ENCODE measurements at places on chromosomes 6 and 20.

DNA sequence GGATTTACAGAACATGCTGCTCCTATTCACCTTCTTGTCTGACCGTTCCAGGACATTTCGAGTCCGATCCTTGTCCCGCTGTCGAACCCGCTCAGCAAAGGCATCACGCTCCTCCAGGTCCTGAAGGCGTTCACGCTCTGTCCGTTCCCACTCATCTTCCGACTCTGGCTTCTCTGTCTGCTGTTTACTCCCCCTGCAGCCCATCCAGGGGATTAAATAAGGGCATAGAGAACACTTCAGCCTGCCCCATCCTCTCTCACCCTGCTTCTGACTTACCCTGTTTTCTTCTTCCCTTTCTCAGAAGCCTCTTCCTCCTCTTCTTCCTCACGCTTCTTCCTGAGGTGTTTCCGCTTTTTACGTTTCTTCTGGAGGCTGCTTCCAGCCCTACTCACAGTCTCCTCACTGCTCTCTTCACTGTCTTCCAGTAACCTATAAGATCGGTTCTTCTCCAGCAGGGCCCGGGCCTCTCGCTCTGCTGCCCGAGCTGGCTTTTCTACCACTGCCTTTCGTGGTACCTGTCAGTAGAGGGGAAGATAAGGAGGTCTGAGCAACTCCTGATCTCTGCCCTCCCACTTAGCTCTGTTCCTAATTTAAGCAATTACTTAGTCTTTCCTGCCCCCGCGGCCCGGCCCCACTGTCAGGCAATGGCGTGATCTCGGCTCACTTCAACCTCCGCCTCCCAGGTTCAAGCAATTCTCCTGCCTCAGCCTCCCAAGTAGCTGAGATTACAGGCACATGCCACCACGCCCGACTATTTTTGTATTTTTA, 1.9 kb downstream of the DHX16 start:
- no peak for DNase-seq

- no peak for DNase-seq
These were observed 213.2 kb upstream of the MANEA start for GRCh38 chr6:95364016-95364604.

GRCh38 chr6:118419448-118420394, 128.4 kb upstream of the PLN start:
- no peak for DNase-seq

GRCh38 chr6:15336900-15337560, 91.2 kb downstream of the JARID2 start:
- no peak for DNase-seq

DNA sequence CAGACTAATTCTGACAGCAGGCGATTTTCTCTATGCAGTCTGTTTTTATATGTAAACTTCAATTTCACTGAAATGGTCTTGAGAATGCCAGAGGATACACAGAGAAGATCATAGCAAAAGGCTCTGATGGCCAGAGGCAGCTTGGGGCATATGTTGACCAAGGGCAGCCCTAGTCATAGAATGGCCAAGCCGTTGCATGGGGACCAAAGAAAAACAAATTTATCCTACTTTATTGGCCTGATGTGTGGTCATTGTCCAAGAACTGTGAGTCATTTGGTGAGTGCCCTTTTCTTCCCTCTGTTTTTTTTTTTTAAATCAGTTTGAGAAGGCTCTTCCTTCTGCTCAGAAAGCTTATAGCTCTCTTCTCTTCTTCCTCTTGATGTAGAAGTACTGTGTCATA, 5.8 kb downstream of the HDGFL1 start:
- no peak for DNase-seq

DNA sequence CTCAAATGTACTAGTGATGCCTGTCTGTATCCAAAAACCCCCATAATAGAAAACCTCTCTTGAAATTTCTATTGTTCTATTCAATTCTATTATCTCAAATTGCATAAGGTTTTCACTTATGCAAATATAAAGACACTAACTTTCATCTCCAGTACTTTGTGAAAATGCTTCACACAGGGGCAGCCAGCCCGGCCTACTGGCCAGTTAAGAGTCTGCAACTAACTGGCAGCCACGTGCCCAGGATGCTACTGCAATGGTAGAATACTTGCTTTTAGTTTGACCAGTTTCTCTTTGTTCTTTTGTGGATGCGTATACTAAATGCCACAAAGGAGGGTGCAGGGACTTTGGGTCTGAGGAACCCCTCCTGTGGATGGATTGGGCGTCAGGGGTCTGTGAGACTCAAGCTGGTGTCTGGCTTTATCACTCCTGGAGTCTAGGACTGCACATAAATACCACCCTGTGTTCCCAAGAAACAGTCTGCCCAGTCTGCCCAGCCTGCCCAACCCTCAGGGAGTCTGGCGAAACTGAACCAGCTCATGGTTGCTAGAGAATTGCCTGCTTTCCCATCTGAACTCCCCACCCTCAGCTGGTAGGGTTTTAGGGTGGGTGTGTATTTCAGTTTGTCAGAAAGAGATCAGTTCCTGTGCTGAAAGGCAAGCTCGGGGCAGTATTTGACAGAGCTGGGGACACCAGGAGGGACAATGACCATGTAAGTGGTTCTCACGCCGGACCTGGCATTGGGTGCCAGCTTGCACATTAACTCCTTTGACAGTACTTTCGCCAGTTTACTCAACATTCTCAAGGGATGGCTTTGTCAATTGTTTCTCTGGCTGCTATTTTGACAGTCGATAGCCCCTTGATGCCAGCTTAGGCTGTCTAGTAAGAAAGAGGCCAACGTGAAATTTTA, 558.2 kb upstream of the JAG1 start:
- DNase-seq, result no peak

GRCh38 chr6:146878952-146879340, 280.2 kb downstream of the ADGB start:
- no peak for DNase-seq

- DNase-seq, result no peak
These were observed 17.2 kb upstream of the LRRN4 start for GRCh38 chr20:6070829-6071695.

DNA sequence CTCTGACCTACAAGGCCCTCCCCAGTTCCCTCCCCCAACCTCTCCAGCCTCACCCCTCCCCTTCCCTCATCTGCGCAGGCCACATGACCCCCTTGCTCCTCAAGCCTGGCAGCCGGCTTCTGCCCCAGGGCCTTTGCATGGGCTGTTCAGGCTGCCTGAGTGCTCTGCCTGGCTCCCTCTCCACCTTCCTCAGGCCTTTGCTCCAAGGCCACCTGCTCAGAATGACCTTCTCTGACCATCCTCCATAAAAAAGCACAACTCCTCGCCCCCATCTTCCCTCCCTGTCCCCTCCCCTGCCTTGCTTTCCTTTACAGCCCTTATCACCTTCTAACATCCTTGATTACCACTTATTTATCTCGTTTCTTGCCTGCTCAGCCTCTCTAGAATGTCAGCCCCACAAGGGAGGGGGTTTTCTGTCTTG, 38.7 kb downstream of the SPDEF start:
- no peak for DNase-seq

DNA sequence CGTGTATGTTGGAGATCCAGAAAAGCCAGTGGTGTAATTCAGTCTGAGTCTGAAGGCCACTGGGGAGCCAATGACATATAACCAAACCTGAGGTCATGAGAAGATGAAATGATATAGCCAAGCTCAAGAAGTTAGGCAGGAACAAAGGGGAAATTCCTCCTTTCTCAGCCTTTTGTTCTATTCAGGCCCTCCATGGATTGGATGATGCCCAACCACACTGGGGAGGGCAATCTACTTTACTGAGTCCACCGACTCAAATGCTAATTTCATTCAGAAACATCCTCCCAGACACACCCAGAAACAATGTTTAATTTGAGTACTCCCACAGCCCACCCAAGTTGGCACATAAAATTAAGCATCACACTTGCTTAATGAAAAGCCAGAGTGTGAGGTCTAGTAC, 183.6 kb downstream of the GJA1 start:
- no peak for DNase-seq

DNA sequence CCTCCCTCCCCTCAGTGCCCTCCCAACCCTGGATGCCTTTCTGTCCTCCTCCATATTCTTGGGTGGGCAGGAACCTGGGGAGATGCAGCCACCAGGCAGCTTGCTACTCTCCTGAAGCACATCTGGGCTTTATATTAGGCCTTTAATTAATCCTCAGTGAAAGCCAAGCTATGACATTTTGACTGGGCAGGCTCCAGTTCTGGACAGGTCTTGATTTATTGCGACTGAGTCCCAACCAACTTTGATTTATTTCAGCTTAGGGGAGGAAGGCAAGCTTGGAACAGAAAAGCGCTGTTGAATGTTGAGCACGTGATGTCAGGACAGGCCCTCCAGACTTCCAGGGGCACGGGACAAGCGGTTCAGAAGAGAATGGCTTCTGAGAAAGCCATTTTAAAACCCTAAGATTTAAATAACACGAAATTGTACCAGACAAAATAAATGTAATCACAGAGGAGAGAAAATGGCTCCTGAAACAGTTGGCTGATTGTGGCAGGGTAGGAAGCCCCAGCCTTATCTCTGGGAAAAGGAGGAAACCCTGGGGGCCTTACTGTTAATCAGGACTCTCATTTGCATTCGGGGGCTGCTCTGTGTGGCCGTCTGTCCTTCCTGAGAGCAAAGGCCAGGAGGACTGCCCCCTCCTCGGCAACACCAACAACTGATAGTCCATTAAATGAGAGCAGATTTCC, 294.2 kb downstream of the FOXC1 start:
- DNase-seq, result no peak

DNA sequence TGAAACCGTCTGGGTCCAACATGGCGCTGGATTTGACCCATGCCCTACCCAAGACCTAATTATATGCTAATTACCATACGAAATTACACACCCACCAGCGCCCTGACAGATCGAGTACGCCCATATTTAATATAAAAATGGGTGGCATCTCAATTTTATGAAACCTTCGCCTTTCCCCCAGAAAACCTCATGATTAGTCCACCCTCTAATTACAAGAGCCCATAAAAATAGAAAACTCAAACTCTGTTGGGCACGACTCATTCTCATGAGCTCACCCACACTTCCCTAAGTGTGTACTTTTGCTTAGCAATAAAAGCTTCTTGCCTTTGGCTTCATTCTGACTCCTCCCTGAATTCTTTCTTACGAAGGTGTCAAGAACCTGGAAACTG, 136.4 kb downstream of the OR2B2 start:
- no peak for DNase-seq
